ENCODE measurements at places on chromosomes 5 and 9. TPM values are rescaled to one million over a fixed set of nuclear protein-coding genes. Genes with fewer than 3 reads are reported as not detected.

TMEFF1 gene
- total RNA-seq = 35.1 TPM

TXNDC8 gene
- total RNA-seq = not detected

PCDHGA8 gene
- 2.3 TPM for total RNA-seq

NR2F1 gene
- total RNA-seq = 55.4 TPM

LRRC19 gene
- total RNA-seq = not detected

INSL4 gene
- not detected for total RNA-seq

C9orf153 gene
- total RNA-seq = not detected

PCDHB16 gene
- total RNA-seq = 1.1 TPM

FAM78A gene
- 25.2 TPM for total RNA-seq

RANBP17 gene
- 12.9 TPM for total RNA-seq

ADCY2 gene
- total RNA-seq = not detected

PTGES gene
- not detected for total RNA-seq

GRXCR2 gene
- total RNA-seq = not detected

CCT5 gene
- total RNA-seq = 359 TPM

CCDC192 gene
- total RNA-seq = not detected

ANKRD33B gene
- total RNA-seq = 6.1 TPM

ZNF883 gene
- total RNA-seq = 4.1 TPM

ABLIM3 gene
- total RNA-seq = 57.9 TPM

ZNF366 gene
- 33.7 TPM for total RNA-seq

CTXN3 gene
- total RNA-seq = not detected

ARID3C gene
- total RNA-seq = not detected

APBA1 gene
- 15.2 TPM for total RNA-seq

RGS7BP gene
- 24.1 TPM for total RNA-seq

Measured in glomerular endothelial cell (primary cell).